ENCODE measurements at places on chromosomes 2 and 18.
A peak's percentile ranks its signal among the peaks of the same experiment; 100 is the strongest.

DNA sequence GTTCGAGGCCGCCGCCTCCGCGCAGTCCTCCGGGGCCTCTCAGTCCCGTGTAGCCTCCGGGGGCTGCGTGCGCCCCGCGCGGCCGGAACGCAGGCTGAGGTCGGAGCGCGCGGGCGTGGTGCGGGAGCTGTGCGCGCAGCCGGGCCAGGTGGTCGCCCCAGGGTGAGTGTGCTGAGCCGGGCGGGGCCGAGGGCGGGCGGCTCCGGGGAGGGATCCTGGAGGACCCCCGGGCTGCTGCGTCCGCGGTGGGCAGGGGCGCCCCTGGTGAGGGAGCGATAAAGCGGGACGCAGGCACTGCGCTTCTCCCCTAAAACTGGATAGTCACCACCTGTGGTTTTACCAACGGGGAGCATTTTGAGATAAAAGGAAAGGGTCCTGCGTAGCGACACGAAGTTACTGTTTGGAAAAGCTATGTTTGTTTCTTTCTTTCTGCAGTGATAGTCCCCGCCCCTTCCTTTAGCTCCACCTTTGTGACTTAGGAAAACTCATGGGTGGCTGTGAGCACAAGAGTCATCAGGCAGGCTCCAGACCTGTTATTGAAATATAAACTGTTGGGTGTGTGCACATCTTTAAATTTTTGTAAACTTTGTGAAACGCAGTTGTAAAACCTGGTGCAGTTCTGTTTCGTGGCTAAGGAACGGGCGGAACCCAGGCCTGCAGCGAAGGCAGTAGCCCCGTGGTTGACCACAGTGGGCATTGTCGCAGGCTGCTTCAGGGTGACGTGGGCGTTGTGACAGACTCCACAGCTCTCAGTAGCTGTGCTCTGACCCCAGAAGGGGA lies 687 bp downstream of the CTDP1 start:
- no peak for DNase-seq

DNA sequence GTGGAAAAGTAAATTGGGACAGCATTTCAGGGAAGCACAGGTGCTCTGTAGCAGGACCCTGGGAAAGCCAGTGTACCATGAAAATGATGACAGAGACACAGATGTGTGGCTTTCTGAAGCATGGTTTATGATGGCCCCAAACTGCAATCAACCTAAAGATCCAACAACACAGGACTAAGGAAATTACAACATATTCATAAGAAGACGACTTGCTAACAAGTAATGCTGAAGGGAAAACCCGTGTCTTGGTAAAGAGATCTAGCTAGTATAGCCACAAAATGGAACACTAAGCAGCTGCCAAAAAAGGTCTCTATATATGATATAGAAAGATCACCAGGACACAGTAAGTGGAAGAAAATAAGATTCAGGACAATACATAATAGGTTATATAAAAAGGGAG lies 53.2 kb downstream of the UXS1 start:
- DNase-seq = no peak

DNA sequence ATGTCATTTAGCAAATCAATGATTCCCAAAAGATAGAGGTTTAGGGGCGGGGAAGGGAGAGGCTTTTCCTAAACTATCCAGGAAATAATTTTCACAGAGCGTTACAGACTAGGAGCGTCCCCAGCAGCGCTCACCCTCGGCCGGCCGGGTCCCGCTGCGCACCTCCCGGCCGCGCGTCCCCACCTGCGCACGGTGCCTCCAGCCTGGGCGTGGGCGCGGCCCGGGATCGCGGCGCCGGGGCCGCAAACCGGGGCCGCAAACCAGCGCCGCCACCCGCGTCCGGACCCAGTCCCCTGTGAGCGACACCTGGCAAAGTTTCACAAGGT lies 684 bp upstream of the ZCCHC2 start:
- DNase-seq = no peak

- DNase-seq = no peak
These were observed 971.1 kb upstream of the ACVR2A start for GRCh38 chr2:146873646-146874259.

GRCh38 chr2:202261531-202261930 lies 4.0 kb upstream of the NOP58 start:
- no peak for DNase-seq

DNA sequence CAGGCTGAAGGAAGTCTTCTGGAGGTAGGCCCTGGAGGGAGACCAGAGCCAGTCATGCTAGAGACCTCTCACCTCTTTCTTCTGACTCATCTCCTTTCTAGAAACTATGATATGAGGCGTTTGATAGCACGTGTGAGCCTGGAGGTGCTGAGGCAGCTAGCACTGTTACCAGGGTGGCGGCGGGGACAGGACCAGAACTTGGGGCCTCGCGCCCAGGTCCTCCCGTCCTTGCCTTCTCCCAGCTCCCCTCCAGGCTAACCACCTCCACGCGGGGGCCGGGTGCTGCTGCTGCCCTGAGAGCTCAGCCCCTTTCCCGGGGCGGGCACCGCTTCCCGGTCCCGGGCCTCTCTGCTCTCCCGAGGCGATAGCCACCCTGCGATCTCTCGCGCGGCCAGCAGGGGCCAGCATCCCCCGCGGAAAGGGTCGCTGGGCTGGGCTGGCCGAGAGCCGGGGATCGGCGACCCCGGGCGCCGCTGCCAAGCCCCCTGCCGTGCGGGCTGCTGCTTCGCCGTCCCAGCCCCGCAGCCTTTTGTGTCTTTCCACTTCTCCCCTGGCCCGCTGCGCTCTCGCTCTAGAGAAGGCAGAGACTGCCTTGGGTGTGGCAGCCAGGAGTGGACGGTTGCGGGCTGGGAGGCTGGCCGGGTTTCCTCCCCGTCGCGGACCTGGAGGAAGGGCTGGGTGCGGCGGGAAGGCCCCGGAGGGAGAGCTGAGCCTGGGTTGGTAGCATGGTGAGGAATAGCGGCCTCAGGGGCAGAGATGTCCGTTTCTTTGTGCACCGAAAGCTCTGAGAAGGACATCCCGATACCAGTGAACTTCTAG lies 49.1 kb downstream of the TMEM17 start:
- DNase-seq = peak; percentile 49

DNA sequence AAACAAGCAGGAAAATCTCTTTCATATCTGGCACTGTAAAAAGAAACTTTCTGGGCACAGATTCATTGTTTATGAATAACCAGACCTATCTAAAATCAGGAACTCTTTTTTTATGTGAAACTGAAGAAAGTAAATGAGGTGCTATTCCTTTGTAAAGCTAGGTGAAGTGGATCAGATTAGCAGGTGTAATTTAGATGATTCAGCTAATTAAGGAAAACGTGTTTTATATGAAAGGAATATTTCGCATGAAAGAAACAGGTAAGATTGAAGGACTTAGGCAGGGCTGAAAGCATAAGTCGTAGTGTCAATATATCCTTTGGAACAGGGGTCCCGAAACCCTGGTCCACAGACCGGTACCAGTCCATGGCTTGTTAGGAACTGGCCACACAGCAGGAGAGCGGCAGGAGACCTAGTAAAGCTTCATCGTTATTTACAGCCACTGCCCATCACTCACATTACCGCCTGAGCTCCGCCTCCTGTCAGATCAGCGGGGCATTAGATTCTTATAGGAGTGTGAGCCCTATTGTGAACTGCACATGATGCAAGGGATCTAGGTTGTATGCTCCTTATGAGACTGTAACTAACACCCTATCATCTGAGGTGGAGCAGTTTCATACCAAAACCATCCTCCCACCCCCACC lies 20.3 kb upstream of the XIRP2 start:
- DNase-seq = no peak

Measured in activated gamma-delta T cell treated with anti-CD3 and anti-CD28 coated beads, Interleukin-2, amount 50 U/mL, for 16 hours (primary cell).